Astrocyte of the spinal cord (primary cell): ENCODE measurements at places on chromosomes 1 and 21.

- peak; percentile 10 for DNase-seq
Observed at GRCh38 chr1:28113242-28113572, 24.8 kb upstream of the EYA3 start.

DNA sequence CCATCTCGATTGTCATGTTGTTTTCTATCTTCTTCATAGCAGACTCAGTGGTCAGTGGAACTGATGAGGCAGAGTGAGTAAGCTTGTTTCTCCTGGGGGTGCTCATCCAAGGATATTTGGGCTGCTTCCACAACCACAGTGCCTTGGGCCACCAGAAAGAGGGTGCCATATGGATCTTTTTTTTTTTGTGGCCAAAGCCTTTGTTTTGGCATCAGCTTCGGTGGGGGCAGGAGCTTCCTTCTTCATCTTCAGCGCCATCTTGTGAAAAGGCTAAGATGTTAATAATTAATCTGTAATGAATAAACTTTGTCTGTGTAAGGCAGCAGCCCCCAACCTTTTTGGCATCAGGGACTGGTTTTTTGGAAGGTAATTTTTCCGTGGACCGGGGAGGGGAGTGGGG, 6.6 kb upstream of the PLPP3 start:
- DNase-seq, result no peak

DNA sequence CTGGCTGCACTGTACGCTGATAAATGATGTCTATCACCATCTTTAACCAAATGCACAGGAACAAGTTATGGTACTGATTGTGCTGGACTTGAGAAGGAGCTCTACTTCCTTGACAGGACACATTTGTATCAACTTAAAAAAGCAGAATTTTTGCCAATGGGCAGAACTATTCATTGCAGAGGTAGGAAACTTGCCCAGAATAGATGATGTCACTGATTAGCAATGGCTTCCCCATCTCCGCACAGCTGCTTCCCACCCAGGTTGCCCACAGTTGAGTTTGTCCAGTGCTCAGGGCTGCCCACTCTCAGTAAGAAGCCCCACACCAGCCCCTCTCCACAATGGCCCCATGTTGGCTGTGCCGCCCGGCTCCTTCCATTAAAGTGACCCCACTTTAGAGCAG, 33.4 kb downstream of the CAPN2 start:
- DNase-seq, result peak; percentile 68

GRCh38 chr1:67355745-67356424, 48.2 kb downstream of the IL12RB2 start:
- peak; percentile 90 for DNase-seq

- DNase-seq, result peak; percentile 44
Observed at GRCh38 chr1:193348091-193348768, 161.8 kb upstream of the B3GALT2 start.

DNA sequence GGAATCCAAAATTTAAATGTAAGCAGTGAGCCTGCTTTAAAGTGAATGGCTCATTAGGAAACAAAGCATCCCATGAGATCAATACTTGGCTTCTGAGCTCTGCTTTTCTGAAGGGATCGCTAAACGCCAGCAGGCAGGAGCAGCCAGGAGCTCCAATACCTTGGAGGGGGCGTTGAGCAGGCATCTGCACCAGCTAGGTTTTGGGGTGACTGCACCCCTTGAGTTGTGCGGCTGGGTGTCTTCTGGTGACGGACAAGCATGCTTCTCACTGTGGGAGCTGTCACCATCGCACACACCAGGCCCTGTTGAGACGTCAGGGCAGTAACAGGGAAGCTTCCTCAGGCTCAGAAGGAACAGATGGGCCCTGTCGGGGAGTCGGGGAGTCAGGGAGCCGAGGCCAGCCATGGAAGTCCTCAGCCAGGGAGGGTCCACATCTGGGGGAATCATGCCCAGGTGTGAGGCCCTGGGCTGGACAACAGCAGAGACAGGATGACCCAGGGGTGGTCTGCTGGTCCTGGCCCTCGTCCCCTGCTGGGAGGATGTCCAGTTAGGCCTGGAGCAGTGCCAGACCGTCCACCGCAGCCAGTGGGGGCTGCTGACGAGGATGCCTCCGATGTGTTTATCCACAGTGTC, 57.9 kb upstream of the ADARB1 start:
- DNase-seq, result no peak
